T-helper 1 cell (primary cell): ENCODE measurements at places on chromosomes 11 and 22.

DNA sequence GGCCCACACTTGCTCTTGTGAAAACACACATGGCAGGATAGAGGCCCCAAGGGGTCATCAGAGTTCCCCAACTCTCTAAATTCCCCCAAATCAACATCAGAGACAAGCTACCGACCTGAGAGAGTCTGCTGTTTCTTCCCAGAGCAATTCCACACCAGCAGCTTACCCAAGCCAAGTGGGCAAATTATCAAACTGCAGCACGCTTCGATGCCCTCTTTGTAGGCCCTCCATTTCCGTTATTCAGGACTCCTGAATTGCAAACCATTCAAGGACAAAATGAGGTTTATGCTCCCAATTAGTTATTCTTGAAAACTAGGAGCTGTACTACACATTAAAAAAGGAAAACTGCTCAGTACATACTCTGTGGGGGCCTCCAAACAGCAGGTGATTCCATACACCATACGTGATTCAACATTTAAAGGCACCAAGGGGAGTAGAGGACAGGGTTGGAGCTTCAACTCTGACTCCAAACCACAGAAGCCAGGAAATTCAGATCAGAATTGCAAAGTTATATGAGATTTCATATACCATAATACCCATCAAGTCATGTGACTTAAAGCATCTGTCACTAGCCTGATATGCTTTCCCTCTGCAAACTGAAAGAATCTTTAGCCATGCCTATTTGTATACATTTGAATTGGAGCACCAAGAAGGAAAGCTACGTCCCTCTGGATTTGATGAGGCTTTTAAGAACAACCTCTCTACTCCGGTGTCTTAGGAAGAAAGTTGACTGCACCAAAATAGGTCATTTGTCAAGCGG, 234.8 kb downstream of the CADM1 start:
- no peak for DNase-seq

GRCh38 chr11:36054628-36055027, 110.8 kb downstream of the LDLRAD3 start:
- DNase-seq, result no peak

- DNase-seq, result no peak
These were observed 5.8 kb upstream of the PAMR1 start for GRCh38 chr11:35531246-35531645.

DNA sequence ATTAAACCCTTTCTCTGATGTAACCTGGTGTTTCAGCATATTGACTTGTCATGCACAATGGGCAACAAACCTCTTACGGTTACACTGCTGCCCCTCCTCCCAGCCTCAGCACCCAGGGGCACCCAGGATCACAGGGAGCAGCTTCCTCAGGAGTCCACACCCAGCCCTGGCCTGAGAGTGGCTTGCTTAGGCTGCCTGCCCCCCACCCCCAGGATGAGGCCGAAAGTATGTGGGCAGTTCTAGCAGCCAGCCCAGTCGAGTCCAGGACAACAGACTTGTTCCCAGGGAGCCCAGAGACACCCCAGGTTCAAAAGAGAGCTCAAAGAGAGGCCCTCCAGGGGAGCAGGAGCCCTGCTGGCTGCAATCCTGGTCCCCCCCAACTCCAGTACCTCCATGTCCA, 108.1 kb upstream of the THY1 start:
- no peak for DNase-seq

- DNase-seq, result no peak
These were observed 262.6 kb upstream of the SORL1-AS1 start for GRCh38 chr11:121715405-121715804.

GRCh38 chr22:47605441-47605840, 843.0 kb downstream of the TBC1D22A start:
- DNase-seq, result no peak

DNA sequence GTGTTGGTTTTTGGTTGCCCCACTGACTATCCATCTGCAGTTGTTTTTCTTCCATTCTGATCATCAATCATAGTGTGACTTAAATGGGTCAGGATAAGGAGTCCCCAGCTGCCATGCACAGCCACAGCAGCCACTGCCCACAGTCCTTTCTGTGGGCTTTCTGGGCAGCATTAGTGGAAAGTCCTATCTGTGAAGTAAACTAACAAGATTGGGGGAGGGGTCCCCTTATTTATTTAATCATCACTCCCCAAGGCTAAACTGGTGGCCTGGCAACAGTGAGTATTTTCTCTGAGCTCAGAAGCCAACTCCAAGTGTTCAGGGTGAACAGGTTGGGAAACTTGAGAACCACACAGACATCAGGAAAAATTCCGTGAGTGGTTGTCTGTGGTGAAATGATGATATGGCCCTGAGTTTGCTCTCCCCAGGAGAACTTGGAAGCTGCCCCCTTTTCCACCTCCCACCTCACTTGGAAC, 145.0 kb downstream of the CCDC34 start:
- no peak for DNase-seq

DNA sequence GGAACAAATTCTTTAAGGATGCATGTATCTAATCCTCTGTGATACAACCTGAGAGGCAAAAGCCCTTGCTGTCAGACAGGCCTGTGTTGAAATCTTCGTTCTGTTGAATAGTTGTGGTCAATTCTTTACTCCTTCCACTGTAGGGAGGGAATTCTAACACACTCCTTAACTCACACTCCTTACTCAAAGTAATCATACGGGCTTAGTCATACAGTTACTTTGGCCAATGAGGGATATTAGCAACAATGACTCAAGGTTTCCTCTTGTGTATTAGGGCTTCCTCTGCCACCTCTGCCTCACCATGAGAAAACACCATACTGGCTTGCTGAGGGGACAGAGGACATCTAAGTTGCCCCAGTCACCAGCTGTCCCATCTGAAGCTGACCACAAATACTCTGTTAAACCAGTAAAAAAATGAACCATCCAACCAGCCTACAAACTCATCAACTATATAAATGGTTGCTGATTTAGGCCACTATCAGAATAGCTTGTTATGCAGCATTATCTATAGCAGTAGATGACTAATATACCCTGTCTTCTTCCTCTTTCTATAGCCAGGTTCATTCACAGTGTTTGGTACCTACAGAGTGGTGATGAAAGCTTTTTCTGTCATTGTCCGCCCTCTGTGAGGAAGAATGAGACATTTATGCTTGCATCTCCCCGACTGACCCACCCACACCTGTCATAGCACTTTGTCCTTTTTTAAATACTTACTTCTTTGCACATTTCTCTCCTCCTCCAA, 322.8 kb upstream of the SYN3 start:
- no peak for DNase-seq

DNA sequence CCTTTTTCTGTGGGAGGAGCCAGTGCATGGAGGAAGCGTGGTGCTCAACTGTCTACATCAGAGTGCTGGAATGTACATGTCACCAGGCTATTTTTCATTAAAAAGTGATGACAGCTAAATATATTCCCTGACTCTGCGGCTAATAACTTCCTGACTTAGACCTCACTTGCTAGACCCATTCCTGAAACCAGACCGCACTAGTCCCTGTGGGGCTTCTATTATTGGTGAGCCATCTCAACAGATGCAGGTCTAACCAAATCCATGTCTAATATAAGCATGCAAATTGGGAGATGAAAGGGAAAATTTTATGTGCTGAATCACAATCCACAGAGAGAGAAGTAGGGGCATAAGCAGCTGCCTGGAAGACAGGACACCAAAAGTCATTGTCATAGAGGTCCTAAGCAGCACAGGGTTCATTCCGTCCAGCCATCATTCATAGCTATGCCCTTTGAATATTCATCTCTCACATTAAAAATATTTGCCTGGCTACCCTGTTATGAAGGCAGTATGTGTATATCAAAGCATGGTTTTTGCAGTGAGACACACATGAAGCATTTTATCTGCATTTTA, 110.9 kb upstream of the BLID start:
- no peak for DNase-seq

- DNase-seq, result no peak
These were observed 30.2 kb downstream of the SBF1 start for GRCh38 chr22:50444663-50445062.

- no peak for DNase-seq
These were observed 132.8 kb upstream of the NCAM1 start for GRCh38 chr11:112828421-112828820.

DNA sequence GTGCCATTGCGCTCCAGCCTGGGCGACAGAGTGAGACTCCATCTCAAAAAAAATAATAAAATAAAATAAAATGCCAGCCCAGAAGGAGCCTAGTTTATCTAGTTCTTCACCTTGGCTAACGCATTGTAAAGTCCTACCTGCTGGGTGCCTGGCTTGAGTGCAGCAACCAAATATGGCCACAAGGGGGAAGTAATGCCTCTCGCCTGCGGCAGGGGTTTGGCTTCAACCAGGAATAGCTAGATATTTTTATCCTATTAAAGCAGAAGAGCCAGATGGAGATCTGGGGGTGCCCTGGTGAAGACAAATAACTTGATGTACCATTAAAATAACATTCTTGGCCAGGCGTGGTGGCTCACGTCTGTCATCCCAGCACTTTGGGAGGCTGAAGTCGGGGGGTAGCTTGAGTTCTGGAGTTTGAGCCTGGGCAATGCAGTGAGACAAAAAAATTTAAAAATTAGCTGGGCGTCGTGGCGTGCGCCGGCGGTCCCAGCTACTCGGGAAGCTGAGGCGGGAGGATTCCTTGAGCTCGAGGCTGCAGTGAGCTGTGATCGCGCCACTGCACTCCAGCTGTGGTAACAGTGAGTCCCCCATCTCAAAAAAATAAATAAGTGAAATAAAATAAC, 20.6 kb upstream of the PLEKHB1 start:
- peak; percentile 47 for DNase-seq

- no peak for DNase-seq
These were observed 640.2 kb downstream of the LRRC4C start for GRCh38 chr11:40819230-40819629.

- DNase-seq, result no peak
These were observed 5.6 kb downstream of the FBXO7 start for GRCh38 chr22:32480238-32480637.

DNA sequence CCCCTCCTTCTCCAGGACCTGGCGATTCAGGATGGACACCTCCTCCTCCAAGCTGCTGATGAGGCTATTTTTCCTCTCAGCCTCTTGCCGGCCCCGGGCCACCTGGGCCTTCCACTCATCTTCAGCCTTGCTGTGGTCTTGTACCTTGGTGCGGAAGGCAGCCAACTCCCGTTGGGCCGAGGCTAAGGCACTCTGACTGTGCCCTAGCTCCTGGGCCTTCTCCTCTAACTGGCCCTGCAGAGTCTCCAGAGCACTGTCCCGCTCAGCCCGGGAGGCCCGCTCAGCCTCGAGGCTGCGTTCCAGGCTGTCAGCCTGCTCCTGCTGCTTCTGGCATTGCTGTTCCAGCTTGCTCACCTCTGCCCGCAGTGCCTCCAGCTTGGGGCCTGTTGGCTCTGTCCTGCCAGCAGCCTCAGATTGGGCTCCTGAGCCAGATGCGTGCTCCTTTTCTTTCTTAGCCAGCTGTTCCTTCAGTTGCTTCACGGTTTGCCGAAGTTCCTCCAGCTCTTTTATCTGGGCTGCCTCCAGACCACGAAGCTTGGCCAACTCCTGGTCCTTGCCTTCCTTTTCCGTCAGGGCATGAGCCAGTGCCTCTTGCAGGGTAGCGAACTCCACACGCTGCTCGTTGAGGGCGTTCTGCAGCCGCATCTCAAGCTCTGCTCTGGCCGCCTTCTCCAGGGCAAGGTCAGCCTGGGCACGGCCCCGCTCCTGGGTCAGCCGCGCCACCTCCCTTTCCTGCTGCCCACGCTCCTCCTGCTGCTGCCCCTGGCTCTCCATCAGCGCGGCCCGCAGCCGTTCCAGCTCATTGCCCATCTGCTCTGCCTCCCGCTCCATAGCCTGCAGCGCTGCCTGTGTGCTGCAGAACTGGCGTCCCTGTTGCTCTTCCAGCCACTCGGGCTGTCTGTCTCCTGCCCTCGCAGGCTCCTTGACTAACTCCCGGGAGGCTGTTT, 15.3 kb downstream of the IL18BP start:
- no peak for DNase-seq

GRCh38 chr11:131899950-131900580, 529.6 kb downstream of the NTM start:
- no peak for DNase-seq

DNA sequence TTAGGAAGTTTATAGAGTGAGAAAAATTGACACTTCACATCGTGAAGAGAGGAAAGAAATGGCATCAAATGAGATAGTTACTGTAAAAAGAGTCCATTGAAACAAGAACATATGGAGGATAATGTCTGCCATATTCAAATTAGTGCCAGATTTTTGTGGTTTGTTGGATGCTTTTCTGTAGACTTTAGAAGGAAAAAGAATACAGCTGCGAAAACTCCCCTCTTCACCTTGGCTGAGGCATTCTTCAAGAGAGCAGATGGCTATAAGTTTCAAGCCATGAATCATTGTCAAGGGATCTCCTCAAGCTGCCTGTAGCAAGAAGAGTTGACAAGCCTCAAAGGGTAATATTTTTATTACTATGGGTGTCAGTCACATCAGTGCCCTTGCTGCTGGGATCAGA, 507.4 kb upstream of the RAG2 start:
- no peak for DNase-seq

- no peak for DNase-seq
These were observed 288 bp upstream of the KRTAP5-8 start for GRCh38 chr11:71537537-71537936.

GRCh38 chr22:28009272-28009827, 90.3 kb upstream of the PITPNB start:
- peak; percentile 22 for DNase-seq

GRCh38 chr11:68120273-68121066, 718 bp downstream of the CHKA start:
- peak; percentile 34 for DNase-seq

DNA sequence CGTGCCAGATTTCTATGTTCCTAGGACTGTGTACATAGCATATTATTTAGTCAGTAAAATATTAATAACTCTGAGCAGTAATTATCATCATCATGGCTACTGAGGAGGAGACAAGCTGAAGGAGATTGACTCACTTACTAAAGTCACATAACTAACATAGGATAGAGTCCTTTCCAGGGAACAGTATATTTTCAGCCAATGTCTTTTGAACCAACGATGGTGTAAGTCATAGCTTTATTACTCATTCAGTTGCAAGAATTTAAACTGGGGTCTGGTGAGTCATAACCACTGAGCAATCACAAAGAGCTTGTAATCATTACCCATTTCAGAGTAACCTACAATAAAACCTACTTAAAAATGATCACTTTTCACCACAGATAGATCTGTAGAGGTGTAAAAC, 1564.8 kb upstream of the TENM4 start:
- no peak for DNase-seq

GRCh38 chr11:45379162-45379863, 93.2 kb upstream of the SYT13 start:
- DNase-seq, result no peak

GRCh38 chr11:71343828-71344400, 91.5 kb upstream of the SHANK2 start:
- no peak for DNase-seq

DNA sequence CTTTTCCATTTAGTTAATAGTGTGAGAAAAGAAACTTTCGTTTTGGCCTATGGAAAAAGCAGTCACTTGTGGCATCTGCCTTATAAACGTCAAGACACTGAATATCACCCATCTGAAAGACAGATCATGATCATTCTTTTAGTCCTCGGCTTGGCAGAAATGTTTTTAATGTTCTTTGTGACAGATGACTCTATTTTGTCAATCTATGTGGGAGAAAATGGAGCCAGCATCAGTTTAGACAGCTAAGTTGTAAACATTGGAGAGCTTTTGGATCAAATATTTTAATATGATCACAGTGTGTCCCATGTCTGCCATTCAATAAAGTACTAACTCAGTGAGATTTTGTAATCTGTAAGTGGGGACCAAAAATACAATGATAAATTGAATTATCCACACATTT, 85.1 kb upstream of the LUZP2 start:
- no peak for DNase-seq

GRCh38 chr11:117949062-117949461, 19.9 kb upstream of the TMPRSS13 start:
- DNase-seq, result no peak

GRCh38 chr22:42327462-42328129, 57.1 kb upstream of the TCF20 start:
- no peak for DNase-seq
